H7 (cell line): ENCODE measurements at places on chromosomes 2 and 18.
A peak's percentile ranks its signal among the peaks of the same experiment; 100 is the strongest.

DNA sequence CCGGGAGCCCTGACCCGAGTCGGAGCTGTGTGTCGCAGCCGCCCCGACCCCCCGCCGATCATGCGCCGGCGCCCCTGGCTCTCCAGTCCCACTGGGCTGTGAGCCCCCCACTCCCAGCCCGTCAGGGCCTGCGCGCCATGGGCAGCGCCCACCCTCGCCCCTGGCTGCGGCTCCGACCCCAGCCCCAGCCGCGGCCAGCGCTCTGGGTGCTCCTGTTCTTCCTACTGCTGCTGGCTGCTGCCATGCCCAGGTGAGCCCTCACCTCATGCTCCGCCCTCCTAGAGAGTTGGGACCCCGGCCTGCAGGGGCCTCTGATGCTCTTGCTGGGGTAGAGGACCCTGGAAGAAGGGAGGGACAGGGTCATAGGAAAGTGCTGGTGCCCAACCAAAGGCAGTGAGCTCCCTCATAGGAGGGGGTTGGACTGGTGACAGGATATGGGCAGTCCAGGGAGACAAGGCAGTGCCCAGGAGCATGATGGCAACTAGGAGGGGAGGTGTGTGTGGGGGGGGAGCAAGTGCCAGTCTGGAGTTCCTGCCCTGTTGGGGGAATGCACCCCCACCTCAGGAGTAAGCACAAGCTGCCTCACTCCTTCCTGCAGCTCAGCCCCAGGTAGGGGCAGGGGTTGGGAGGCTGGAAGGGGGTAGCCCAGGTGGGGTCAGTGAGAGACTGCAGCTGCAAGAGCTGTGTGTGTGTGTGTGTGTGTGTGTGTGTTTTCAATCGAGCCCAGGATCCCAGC is 375 bp downstream of the WNT10A start:
- peak; percentile 67 for DNase-seq

- no peak for DNase-seq
Observed at GRCh38 chr2:11375689-11376027, 31.2 kb upstream of the ROCK2 start.

GRCh38 chr2:68931799-68932198 is 20.9 kb downstream of the GKN2 start:
- DNase-seq: no peak

GRCh38 chr2:220104871-220105351 is 477.5 kb downstream of the SLC4A3 start:
- no peak for DNase-seq

DNA sequence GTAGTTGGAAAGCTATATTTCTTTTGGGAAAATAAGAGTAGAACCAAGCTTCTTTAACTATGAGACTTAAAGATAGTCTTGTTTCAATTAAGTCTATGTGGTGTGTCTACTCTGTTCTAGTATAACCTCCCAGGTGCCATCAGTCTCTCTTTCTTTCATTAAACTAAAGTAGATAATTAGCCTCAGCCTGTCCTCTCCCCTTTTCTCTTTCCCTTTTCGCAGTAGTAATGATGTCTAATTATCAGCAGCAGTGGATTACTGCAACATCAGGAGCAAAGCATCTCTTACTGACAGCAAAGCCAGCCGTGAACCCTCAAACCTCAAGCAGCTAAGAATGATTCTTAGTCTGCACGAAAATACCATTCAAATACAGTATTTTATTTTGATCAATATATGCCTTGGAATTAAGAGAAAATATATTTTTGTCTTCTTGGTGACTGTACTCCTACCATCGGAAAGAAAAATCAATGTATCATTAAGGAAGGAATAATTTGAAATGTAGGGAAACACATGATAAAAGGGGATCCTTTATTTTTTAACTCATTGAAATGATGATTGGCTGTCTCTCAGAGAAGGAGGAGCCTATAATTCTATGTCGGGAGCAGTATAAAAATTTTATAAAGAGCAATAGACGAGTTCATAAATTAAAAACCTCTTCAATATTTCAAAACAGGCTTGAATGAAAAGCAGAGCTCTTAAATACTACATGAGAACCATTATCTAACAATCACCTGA is 4.5 kb downstream of the NOL4 start:
- no peak for DNase-seq

- DNase-seq: peak; percentile 4
Observed at GRCh38 chr18:44098551-44099098, 582.1 kb upstream of the SETBP1 start.

DNA sequence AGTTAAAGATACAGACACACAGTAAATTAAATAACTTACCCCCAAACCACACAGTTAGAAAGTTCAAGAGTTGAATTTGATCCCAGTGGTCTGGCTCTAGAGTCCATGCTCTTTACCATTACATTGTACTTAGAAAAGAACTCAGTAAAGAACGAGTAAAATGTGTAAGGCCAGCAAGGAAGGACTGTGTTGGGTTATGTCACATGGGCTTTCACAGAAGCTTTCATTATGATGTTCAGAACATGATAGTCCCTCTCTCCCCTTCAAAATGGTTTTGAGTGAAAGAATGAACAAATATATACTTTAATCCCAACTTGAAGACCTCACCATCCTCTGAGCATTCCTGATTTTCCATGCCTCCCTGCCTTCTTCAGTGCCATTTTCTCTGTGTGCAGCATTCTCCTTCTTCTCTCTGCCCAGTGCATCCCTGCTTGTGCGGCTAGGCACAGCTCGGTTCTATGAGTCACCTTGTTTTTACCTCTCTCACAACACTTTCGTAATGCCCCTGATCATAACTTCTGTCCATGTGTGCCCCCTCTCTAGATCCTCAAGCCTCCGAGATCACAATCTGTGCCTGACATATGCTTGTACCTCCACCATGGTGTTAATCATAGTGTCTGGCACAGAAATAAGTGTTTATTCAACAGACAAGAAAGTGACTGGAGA is 22.0 kb downstream of the RASGRP3 start:
- DNase-seq: no peak

GRCh38 chr18:11296946-11297345 is 147.6 kb upstream of the PIEZO2 start:
- no peak for DNase-seq

DNA sequence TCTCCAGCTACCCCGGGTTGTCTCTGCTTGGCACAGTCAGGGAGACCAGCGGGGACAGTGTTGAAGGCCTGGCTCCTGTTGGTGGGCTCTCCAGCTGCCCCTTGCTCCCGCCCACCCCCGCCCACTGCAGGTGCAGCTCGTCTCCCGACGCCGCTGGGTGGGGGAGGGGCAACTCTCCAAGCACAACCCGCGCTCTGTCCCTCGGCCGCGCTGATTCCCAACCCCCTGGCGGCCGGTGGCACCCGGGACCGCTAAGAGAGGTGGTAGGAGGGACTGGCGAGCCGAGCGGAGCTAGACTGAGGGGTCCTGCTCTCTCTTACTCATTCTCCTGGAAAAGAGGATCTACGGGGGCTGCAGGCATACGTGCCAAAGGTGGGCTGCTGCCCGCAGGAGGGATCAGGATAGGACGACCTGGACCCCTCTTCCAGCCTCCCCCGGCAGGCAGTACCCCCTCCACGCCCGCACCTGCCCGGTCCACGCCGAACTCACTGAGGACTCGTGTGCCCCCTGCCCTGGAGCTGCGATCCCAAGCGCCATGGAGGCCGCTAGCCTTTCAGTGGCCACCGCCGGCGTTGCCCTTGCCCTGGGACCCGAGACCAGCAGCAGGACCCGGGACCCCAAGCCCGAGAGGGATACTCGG is 44.5 kb downstream of the DDX18 start:
- peak; percentile 89 for DNase-seq

DNA sequence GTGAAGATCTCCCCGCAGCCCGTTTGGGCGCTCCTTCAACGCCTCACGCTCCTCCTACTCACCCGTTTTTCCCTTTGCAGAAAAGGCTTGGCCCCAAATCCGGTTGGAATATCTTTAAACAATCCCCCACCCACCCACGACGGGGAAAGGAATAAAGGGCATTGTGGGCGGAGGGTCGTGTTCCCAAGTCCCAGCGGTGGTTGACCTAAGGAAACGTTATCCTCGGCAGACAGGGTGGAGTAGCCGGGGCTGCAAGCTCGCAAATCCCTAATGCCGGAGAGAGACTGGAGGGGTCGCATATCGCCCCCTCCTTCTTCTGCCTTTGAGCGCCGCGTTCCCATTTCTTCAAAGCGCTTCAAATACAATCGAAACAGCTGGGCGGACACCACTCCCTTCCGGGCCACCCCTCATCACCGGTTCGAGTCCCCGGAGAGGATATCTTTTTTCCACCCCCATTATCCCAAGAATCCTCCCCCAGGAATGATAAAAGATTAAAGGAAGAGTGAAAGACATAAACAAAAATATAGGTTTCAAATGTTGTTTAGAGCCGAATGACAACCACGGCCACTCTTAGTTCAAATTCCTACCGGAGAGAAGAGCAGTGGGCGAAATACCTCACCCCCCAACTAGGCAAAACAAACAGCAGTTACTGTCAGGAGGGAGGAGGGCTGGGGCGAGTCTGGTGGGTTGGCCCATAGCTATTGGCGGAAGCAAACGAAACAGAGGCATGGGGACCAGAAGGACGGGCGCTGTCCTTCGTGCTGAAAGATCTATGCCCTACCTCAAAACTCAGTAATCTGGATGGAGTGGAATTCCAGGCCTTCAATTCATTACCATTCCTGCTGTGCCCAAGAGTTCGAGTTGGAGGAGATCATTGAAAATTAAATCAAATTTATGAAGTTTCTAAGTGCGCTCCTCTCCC is 2.8 kb upstream of the GAD1 start:
- peak; percentile 81 for DNase-seq

DNA sequence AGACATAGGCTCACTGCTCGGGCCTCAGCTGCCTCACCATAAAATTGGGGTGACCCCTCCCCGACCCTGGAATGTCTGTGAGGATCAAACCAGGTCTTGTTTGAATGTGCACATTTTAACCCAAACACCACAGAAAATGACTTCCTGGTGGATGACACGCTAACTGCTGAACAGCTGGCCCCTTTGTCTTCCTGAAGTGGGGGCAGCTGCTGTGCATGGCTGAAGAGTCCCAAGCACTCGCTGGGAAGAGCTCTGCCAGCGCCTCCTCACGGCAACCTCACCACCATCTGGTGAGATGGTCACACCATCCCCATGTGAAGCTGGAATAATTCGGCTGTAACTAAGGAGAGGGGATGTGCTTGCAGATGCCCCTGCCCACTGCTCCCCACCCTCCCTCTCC is 34.0 kb downstream of the AQP12A start:
- no peak for DNase-seq

DNA sequence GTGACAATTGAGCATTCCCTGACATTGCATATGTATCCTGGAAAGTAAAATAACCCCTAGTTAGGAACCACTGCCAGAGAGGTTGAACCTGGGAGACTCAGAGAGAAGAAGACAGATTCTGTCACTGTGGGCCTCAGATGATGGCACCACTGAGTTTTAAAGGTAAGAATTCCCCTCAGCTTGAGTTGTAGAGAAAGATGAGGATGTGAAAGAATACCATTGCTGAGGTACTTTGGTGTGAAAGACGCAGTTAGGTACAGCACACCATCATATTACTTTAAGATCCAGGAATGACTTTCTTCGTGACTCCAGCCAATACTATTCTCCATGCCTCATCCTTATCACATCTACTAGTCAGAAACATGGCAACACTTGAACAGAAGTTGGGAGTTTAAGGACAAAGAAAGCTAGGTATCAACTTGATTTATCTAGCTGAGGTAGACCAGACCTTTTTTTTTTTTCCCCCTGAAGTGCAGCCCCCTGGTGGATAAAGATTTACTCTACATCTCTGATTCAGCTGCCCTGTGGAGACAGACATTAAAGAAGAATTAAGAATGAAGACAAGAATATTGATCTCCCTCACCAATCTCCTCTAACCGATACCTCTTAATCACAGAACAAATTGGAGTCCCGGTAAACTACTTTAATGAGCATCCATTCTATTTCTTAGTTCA is 630.5 kb upstream of the FANCL start:
- DNase-seq: no peak
